ENCODE measurements at places on chromosomes 1 and 21.

DNA sequence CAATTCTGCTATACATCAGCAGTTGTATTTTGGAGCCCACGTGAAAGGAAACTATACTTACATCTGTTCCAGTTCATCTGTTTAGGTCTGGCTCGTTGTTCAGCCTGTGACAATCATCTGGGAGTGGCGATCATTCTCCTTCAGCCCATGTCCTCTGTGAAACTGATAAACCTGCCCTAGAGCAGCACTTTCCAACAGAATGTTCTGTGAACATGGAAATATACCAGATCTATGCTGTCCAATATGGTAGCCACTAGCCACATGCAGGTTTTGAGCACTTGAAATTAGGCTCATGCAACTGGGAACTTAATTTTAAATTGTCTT is 24.5 kb upstream of the COQ8A start:
- no peak for DNase-seq
- no peaks in the 10 kb centered on the region for H3K4me1 ChIP-seq
- no peak overlapping the region for H3K27ac ChIP-seq
- H3K27me3 ChIP-seq, result no peaks in the 10 kb centered on the region
- H3K36me3 ChIP-seq, result no peaks in the 10 kb centered on the region
- H3K4me3 ChIP-seq, result no peak overlapping the region

DNA sequence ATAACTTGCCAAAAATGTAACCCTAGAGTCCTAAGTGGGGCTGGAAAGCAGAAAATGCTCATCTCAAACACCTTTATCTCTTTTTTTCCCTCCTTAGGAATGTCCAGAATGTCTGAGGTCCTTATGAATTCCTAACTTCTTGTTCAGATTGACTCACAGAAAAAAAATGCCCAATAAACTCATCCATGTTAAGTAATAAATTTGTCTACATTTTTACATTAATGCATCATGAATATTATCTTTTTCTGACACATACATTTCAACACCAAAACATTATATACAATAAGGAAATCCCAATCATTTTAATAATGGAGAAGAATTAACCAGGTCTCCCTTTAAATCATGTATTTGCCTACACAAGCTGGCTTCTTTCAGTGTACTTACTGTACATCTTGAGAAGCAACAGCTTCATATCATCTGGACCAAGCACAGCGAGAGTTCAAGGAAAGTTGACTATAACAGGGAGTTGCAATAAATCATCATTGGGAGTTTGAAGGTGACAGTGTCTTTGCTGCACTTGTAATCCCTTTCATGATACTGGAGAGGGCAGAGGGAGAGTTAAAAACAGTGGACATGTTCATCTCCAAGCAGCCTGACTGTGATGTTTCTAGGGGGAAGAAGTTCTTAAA is 565.2 kb downstream of the LTN1 start:
- H3K36me3 ChIP-seq, result no peaks in the 10 kb centered on the region
- no peak overlapping the region for H3K27ac ChIP-seq
- no peaks in the 10 kb centered on the region for H3K27me3 ChIP-seq
- no peaks in the 10 kb centered on the region for H3K4me1 ChIP-seq

GRCh38 chr1:205670611-205671430 is 9.5 kb downstream of the SLC45A3 start:
- no peaks in the 10 kb centered on the region for H3K4me1 ChIP-seq
- peaks cover 6% of the 10 kb centered on the region for H3K27me3 ChIP-seq
- DNase-seq, result no peak
- H3K4me3 ChIP-seq, result no peak overlapping the region

- no peaks in the 10 kb centered on the region for H3K36me3 ChIP-seq
- peak; percentile 41 for DNase-seq
- H3K4me3 ChIP-seq, result no peak overlapping the region
- no peak overlapping the region for H3K27ac ChIP-seq
- peaks cover 1% of the 10 kb centered on the region for H3K4me1 ChIP-seq
Measured at GRCh38 chr1:227999056-227999930, 7.5 kb upstream of the WNT3A start.

- H3K27me3 ChIP-seq, result no peaks in the 10 kb centered on the region
- no peak overlapping the region for H3K4me3 ChIP-seq
- H3K27ac ChIP-seq, result no peak overlapping the region
- no peaks in the 10 kb centered on the region for H3K4me1 ChIP-seq
Measured at GRCh38 chr1:216014086-216014485, 409.2 kb downstream of the USH2A start.

DNA sequence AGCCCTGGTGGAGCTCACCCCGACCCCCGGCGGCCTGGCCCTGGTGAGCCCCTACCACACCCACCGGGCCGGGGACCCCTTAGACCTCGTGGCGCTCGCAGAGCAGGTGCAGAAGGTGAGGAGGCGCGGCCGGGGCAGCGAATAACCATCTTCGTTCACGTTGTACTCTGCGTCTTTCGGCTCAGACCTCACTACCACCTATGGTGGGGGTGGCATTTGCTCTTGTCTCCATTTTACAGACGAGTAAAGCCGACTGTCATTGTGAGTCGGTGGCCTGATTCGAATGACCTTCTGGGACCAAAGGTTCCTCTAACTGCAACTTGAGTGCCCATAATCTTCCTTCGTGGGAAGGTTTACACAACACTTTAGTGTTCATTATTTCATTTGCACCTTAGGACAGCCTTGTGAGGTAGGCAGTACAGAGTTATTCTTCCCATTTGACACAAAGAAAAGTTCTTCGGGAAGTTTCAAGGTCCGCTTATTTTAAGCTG is 506 bp downstream of the C1orf50 start:
- DNase-seq, result no peak
- H3K27ac ChIP-seq, result peak overlapping the region; percentile 88
- peaks cover 4% of the 10 kb centered on the region for H3K36me3 ChIP-seq

GRCh38 chr1:60911966-60912697 is 170.2 kb upstream of the NFIA start:
- no peaks in the 10 kb centered on the region for H3K4me1 ChIP-seq
- H3K4me3 ChIP-seq, result no peak overlapping the region
- no peaks in the 10 kb centered on the region for H3K36me3 ChIP-seq
- no peak for DNase-seq

- peaks cover 3% of the 10 kb centered on the region for H3K4me1 ChIP-seq
- H3K27me3 ChIP-seq, result no peaks in the 10 kb centered on the region
- no peaks in the 10 kb centered on the region for H3K36me3 ChIP-seq
- H3K4me3 ChIP-seq, result no peak overlapping the region
Measured at GRCh38 chr1:55188909-55189308, 26.3 kb downstream of the USP24 start.

GRCh38 chr1:116257341-116257767 is 115.7 kb upstream of the ATP1A1 start:
- no peaks in the 10 kb centered on the region for H3K27me3 ChIP-seq
- H3K36me3 ChIP-seq, result no peaks in the 10 kb centered on the region
- H3K27ac ChIP-seq, result no peak overlapping the region
- no peak overlapping the region for H3K4me3 ChIP-seq
- no peaks in the 10 kb centered on the region for H3K4me1 ChIP-seq

- DNase-seq, result no peak
- no peak overlapping the region for H3K4me3 ChIP-seq
- H3K36me3 ChIP-seq, result no peaks in the 10 kb centered on the region
- no peaks in the 10 kb centered on the region for H3K27me3 ChIP-seq
- no peaks in the 10 kb centered on the region for H3K4me1 ChIP-seq
- H3K27ac ChIP-seq, result no peak overlapping the region
Measured at GRCh38 chr1:199619223-199619622, 408.3 kb upstream of the NR5A2 start.

DNA sequence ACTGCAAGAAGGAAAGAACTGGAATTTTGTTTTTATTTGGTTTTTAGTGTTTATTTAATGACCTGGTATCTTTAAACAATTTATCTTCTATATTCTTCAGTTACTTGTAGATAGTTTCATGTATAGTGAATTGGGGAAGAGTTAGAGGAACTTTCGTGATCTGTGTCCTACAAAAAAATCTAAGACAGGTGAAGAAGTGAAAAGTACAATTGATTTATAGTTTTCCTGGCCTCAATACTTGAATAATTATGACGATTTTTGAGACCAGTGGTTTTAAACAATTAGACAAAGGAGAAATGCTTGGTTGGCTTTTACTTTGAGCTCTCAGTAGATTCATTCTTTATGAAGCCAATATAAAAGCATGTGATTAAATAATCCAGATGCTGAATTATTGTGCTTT is 7.5 kb downstream of the MIER1 start:
- H3K27ac ChIP-seq, result peak overlapping the region; percentile 8
- H3K4me3 ChIP-seq, result no peak overlapping the region
- H3K4me1 ChIP-seq, result peaks cover 20% of the 10 kb centered on the region
- no peaks in the 10 kb centered on the region for H3K27me3 ChIP-seq
- no peak for DNase-seq

GRCh38 chr21:14923468-14923867 is 141.3 kb downstream of the NRIP1 start:
- H3K27ac ChIP-seq, result no peak overlapping the region
- no peaks in the 10 kb centered on the region for H3K36me3 ChIP-seq
- DNase-seq, result no peak
- H3K27me3 ChIP-seq, result no peaks in the 10 kb centered on the region

DNA sequence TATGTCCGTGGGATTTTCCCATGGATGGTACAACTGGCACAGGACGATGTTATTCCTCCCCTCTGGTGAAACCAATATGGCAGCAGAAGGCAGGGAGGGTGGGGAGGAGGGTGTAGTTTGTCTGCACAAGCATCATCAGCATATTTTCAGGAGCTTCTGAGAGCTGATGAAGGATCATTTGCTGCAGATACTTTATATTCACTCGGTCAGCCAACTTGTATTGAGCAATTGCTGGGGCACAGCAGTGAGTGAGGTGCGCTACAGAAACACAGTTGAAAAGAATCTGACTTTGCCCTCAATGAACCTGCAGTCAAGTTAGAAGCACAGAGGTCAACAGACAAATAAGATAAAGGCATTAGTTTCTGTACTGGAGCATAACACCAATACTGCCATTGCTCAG is 13.0 kb downstream of the PKP1 start:
- no peaks in the 10 kb centered on the region for H3K4me1 ChIP-seq
- DNase-seq, result no peak
- no peak overlapping the region for H3K4me3 ChIP-seq

- peaks cover 61% of the 10 kb centered on the region for H3K36me3 ChIP-seq
- peaks cover 57% of the 10 kb centered on the region for H3K4me1 ChIP-seq
- H3K27me3 ChIP-seq, result no peaks in the 10 kb centered on the region
- H3K4me3 ChIP-seq, result no peak overlapping the region
- H3K27ac ChIP-seq, result peak overlapping the region; percentile 49
Measured at GRCh38 chr1:66370462-66370971, 163.4 kb upstream of the SGIP1 start.

- H3K4me3 ChIP-seq, result no peak overlapping the region
- no peak for DNase-seq
- H3K36me3 ChIP-seq, result no peaks in the 10 kb centered on the region
- H3K27me3 ChIP-seq, result no peaks in the 10 kb centered on the region
Measured at GRCh38 chr1:116193768-116194167, 82.6 kb downstream of the MAB21L3 start.

- H3K36me3 ChIP-seq, result no peaks in the 10 kb centered on the region
- H3K27ac ChIP-seq, result no peak overlapping the region
- no peak for DNase-seq
- no peaks in the 10 kb centered on the region for H3K27me3 ChIP-seq
Measured at GRCh38 chr1:100631015-100631551, 88.5 kb upstream of the VCAM1 start.

- no peak overlapping the region for H3K27ac ChIP-seq
- H3K36me3 ChIP-seq, result no peaks in the 10 kb centered on the region
- H3K4me3 ChIP-seq, result no peak overlapping the region
- no peaks in the 10 kb centered on the region for H3K4me1 ChIP-seq
- H3K27me3 ChIP-seq, result peaks cover 15% of the 10 kb centered on the region
Measured at GRCh38 chr21:44696572-44696971, 400 bp upstream of the KRTAP10-12 start.

- H3K4me3 ChIP-seq, result no peak overlapping the region
- H3K36me3 ChIP-seq, result no peaks in the 10 kb centered on the region
Measured at GRCh38 chr1:178278916-178279686, 185.2 kb downstream of the RASAL2 start.

DNA sequence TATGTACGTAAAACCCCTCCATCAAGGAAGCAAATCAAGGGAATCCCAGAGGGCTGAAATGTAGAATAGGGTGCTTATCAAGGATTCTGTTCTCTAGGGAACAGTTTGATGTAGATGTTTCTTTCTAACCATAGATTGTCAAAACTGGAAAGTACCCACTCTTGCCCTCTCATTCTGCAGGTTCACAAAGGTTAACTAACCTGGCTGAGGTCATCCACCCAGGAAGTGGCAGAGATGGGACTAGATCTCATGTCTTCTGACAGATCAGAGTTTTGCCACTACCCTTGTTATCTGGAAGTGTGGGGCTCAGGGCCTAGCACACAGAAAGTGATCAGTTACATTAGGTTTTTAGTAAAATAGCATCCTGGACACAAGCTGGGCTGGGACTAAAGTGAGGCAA is 47.4 kb downstream of the GFI1 start:
- no peak for DNase-seq
- H3K4me3 ChIP-seq, result no peak overlapping the region
- no peak overlapping the region for H3K27ac ChIP-seq
- no peaks in the 10 kb centered on the region for H3K36me3 ChIP-seq

DNA sequence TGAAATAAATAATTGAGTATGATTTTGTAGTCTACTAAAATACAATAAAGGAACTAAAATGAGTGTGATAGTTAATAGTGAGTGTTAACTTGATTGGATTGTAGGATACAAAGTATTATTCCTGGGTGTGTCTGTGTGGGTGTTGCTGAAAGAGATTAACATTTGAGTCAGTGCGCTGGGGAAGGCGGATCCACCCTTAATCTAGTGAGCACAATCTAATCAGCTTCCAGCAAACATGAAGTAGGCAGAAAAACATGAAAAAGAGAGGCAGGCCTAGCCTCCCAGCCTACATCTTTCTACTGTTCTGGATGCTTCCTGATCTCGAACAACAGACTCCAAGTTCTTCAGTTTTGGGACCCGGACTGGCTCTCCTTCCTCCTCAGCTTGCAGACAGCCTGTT is 1716.6 kb downstream of the MRPL39 start:
- H3K36me3 ChIP-seq, result no peaks in the 10 kb centered on the region
- no peaks in the 10 kb centered on the region for H3K27me3 ChIP-seq
- DNase-seq, result no peak

DNA sequence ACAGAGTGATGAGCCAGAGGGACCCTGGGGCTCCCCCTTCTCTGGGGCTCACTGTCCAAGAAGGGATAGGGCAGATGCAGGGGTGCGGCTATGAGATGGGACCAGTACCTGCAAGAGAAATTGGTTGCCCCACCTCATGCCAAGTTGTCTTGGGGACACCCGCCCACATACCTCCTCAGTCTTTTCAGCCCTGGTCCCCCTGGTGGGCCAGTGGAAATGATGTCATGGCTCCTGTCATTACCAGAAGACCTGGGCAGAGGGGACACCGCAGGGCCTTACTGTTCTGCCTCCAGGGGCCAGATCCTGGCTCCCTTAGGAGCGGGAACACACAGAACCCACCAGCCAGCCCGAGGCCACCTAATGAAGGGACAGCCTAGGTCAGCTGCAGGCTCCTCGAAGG is 63.2 kb downstream of the CDK18 start:
- no peaks in the 10 kb centered on the region for H3K4me1 ChIP-seq
- H3K27ac ChIP-seq, result no peak overlapping the region
- no peak overlapping the region for H3K4me3 ChIP-seq
- no peaks in the 10 kb centered on the region for H3K36me3 ChIP-seq
- DNase-seq, result no peak

DNA sequence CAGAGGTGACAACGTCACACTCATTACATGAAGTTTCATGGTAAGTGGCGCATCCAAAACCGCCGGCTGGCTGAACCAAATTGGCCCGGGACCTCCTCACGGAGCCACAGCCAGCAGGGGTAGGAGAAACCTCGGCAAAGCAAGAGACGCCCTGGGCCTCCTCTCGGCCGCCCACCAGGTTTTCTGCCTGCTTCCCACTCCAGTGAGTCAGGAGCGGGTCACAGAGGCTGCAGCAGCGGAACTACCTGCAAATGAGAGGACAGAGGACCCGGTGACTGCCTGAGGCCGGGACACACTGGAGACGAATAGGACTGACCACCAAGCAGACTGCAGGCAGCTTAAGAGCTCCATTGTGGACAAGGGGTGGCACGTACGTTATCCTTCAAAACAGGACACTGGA is 55.0 kb downstream of the MEGF6 start:
- H3K4me1 ChIP-seq, result no peaks in the 10 kb centered on the region
- no peak for DNase-seq
- no peaks in the 10 kb centered on the region for H3K27me3 ChIP-seq
- H3K27ac ChIP-seq, result no peak overlapping the region
- no peaks in the 10 kb centered on the region for H3K36me3 ChIP-seq
